Subcutaneous adipose tissue (tissue), 4 donors: ENCODE measurements at places on chromosomes 13 and 19. TPM values are rescaled to one million over a fixed set of nuclear protein-coding genes. Genes with fewer than 3 reads are reported as not detected.

GNG8 gene
- total RNA-seq: not detected

SLAIN1 gene
- 3.9 TPM for total RNA-seq

ADGRE3 gene
- total RNA-seq: not detected

PALM gene
- total RNA-seq: 57.1 TPM

KLK2 gene
- total RNA-seq: not detected

PDS5B gene
- total RNA-seq: 34.5 TPM
